Activated CD4-positive, CD25-positive, alpha-beta regulatory T cell (primary cell): ENCODE measurements at places on chromosomes 6 and 20.
A peak's percentile ranks its signal among the peaks of the same experiment; 100 is the strongest.

GRCh38 chr6:8334113-8334512 lies 101.2 kb downstream of the SLC35B3 start:
- DNase-seq: no peak

- no peak for DNase-seq
Measured at GRCh38 chr6:114389111-114389510, 46.3 kb upstream of the HS3ST5 start.

DNA sequence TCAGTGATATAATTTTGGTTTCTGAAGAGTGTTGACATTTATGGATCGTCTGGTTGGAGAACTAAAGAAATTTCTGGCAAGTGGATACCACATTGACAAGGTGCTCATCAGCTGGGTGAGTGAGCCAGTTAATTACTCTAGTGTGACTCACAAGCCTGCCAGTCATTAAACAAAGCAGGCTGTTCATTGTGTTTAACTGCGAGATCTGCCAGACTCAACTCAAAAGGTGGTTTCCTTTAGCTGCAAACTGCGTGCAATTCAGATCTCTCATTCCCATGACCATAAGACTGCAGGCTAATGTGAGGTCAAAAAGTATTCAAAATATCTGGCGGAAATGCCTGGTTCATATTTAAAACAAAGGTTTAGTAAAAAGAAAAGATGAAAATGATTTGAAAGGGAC lies 32.5 kb upstream of the IYD start:
- DNase-seq: no peak

DNA sequence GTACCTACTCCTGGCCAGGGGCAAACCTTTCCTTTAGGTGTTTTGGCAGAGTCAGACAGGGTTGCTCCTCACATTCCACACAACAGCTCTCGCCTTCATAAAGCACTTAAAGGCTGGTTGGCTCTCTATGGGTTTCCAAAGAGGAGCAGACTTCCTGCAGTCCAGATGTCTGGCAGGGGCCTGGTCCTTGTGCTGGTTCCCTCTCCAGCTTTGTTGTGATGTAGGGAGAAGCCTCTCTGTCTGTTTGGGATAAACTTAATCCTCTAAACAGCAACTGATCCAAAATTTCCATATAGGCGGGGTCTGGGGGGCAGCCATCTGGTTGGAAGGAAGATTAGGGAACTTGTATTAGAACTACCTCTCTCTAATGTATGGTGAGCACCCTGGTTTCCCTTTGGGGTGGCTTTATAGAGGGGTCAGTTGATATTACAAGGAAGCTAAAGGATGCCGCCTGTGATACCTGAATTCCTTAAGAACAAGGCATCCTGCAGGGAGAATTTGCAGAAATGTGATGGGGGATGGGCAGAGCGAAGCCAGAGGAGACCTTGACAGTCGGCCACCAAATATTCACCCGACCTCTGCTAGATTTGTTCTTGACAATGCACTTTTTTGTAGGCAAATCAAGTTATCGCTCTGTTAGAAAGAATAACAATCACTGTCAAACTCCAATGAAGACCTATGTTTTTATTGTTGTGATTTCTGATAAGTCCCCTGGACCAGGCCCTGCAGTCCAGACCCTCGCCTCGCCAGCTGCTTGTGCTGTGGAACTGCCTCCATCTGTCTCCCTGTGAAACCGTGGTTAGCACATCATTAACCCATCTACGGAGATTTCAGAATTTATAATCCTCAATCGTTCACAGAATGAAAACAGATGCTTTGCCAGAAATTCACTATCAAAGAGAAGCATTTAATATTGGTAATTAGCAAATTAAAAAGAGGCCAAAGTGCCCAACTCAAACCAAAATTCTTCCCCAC lies 94.0 kb upstream of the RALGAPA2 start:
- DNase-seq: no peak

GRCh38 chr6:34630040-34630439 lies 66.5 kb downstream of the ILRUN start:
- no peak for DNase-seq

- peak; percentile 29 for DNase-seq
Measured at GRCh38 chr6:63598049-63599036, 26.1 kb downstream of the LOC128125822 start.

DNA sequence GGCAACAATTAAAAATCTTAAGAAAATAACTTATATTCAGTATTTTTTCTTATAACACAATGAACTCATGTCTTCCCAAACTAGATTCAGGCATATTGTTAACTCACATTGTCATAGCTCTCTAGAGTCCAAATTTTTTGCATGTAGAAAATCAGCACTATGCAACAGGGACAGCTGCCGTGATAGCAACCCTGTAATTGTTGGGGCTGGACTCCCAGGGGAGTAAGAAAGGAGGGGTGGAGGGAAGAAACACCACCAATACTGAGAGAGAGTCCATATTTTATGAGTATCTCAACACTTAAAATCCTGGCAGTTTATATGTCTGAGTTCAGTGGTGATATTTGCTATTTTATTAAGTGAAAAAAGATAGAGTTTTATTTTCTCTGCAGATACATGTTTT lies 89.6 kb upstream of the HS3ST5 start:
- no peak for DNase-seq

DNA sequence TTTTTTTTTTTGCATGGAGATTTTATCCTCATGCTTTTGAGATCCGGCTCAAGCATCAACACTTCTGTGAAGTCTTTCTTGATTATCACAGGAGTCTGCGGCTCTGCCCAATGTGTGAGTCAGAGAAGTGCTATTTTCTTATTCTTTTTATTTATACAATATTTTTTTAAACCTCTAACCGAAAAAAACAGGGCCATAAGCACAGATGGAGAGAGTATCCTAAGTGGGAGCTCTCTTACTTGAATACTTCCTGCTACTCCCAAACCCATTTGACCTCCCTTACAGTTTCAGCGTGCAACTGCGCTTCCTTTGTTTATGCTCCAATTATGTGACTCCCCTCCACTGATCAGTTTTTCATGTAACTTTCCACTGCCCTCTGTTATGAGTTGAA lies 8.7 kb upstream of the ATXN1 start:
- no peak for DNase-seq

- no peak for DNase-seq
Measured at GRCh38 chr6:77133031-77133430, 330.3 kb downstream of the HTR1B start.

DNA sequence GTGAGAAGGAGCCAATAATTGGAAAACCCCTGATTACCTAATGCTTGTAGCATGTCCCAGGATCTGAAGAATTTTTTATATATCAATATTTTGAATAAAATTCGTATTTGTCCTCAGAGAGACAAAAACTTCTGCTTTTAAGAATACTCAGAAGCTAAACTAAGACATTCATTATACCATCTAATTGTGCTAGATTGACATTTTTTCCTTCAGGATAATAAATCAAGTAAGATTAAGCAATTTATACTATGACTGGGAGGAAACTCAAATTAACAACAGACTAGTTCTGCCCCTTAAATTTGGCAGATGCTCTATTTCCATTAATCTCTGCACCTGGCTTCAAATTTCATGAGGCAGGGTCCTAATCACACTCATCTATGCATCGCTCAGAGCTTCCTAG lies 291.4 kb downstream of the PLCB1 start:
- no peak for DNase-seq
